ENCODE measurements at places on chromosomes 5 and 9.

DNA sequence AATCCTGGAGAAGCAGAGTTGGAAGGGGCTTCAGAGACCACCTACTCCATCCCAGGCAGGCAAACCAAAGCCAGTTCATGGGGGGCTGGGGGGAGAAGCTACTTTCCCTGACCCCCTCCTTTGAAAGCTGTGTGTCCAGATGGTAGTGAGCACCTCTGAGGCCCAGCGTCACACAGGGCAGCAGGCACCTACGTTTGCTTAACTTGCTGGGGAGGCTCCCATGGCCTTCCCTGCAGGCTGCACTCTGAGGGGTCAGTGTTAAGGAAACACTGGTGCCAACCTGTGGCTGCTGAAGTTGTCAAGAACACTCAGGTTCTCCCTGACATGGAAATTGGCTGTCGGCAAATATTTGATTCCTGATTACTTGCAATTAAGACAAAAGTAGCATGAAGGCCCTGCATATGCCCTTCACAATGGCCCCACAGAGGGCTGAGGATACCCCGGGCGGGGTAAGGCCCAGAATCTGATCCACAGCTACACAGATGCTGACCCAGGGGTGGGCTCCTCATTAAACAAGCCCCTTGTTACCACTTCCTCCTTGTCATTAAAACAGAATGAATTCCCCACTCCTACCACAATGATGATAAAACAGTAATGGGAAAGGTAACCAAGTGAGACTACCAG, 208.5 kb downstream of the FSTL4 start:
- DNase-seq: no peak

GRCh38 chr5:96149021-96149420, 187.4 kb upstream of the ELL2 start:
- DNase-seq: no peak

- no peak for DNase-seq
These were observed 39.3 kb upstream of the TNC start for GRCh38 chr9:115157245-115157674.

DNA sequence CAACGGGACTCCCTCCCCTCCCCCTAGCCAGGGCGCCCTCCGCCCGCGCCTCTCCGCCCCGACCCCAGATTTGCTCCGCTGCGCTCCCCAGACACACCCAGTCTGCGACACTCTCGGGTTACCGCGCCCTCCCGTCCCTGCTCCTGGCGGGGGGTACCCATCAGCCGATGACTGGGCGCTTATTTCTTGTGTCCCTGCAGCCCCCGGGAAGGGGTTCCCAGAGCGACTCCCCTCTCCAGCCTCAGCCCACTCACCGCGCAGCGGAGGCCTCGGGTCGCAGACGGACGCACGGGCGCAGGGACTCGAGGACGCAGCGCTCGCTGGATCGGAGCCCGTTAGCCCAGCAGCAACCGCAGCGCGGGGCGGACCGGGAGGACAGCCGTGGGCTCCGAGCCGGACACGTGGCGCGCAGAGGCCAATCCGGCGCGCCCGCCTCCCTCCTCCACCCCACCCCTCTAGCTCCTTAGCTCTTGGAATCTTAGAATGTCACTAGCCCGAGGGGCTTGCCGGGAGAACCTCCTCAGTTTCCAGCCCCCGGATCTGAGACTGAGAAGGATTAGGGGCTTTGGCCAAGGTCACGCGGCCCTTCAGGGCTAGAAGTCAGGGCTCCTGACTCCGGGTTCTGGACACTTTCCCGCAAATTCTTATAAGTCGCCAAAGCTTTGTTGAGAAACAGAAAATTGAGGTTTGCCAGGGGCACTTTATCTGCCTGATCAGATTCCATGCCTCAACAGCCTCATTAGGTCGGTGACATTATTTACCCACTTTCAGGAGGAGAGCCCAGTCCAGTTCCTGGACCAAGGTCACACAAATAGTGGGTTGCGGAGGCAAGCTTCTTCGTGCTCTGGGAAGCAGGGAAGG, at the start of gene ANXA6:
Gene ANXA6 (minus strand): TSS at position 354 of the 861 bp plus-strand sequence. CDS start 9,878 bp downstream, outside the sequence.
- DNase-seq: peak; percentile 38

DNA sequence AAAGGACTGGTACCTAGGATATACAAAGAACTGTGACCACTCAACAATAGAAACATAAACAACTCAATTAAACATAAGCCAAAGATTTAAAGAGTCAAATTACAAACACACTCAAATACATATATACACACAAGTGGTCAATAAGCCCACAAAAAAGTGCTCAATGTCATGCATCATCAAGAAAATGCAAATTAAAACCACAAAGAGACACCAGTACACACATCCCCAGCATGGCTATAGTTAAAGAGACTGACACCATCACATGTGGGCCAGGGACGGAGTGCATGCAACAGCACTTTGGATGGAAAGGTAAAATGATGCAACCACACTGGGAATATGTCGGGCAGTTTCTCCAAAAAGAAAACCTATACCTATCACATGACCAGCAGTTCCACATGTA, 89.7 kb downstream of the CAAP1 start:
- DNase-seq: no peak

DNA sequence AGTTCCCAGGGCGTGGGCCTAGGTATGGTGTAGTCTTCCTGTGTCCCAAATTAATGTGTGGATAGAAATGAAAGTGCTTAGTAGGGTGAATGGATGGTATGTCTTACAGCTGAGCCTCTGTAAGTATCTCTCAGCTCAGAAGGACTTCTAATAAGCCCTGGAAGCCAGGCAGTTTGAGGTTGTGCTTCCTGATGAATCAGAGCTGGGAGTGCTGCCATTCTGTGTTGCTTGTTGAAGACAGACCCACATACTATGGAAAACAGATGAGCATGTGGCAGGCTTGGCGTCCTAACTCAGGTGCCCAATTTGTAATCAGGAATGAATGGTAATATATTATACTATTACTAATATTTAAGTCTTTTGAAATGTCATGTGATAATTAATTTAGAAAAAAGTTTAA, 69.8 kb downstream of the CMYA5 start:
- DNase-seq: no peak

- DNase-seq: no peak
These were observed 23.0 kb upstream of the RBM22 start for GRCh38 chr5:150723845-150724244.

DNA sequence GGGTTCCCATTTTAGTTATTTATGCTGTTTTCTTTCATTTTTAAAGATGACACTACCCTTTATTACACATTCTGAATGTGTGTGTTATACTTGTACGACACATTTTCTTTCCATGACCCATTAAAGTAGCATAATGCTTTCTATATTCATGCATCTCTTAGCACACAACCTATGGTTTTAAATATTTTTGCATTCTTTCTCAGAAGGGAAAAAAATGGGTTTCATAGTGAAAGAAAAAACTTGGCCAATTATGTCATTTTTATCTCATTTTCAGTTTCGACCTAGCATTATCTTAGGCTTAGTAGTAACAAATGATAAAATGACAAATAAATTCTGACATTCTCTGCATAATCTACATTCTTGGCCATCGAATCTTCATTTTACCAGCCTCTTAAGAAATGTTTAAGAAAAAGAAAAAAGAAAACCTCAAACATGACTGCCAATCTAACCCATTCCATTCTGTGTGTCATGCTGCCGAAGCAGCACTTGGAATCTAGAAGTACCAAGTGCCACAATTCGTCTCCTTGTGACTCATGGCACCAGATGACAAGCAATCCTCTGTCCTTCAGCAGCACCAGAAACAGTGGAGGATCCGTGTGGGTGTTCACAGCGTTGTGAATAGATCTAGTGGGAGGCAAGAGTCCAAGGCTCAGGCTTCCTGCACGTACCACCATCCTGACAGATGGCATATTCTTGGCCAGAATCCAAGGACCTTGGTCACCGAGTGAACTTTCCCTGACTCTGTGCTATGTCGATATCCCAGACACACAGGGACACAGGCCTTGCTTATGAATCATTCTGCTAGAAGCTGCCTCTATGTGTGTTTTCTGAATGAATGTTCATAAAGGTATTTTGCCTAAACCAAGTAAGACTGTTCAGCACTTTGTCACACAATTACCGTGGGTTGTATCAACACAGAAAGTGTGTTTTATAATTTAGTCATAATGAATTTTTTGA, 502.7 kb downstream of the NR2F1-AS1 start:
- DNase-seq: no peak

DNA sequence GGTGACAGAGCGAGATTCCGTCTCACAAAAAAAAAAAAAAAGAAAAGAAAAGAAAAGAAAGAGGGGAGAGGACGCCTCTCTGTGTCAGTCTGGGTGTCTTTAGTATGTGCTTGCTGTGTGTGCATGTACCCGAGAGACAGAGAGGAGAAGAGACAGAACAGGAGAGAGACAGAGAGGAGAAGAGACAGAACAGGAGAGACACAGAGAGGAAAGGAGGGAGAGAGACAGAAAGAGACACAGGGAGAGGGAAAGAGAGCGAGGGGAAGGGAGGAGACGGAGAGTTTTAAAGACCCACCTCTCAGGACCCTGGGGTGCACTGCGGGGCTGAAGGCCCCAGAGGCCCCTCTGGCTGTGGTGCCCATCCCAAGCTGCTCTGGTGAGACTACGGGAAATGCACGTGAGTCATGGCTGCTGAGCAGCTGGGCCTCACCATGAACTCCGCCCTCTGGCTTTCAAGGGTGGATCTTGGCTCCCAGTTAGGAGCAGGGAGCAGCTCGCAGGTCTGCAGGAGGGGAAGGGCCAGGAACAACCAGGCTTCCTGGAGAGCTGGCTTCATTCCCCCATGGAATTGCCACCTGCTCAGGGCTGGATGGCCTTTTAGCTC, 7.9 kb downstream of the SLC6A3 start:
- no peak for DNase-seq

DNA sequence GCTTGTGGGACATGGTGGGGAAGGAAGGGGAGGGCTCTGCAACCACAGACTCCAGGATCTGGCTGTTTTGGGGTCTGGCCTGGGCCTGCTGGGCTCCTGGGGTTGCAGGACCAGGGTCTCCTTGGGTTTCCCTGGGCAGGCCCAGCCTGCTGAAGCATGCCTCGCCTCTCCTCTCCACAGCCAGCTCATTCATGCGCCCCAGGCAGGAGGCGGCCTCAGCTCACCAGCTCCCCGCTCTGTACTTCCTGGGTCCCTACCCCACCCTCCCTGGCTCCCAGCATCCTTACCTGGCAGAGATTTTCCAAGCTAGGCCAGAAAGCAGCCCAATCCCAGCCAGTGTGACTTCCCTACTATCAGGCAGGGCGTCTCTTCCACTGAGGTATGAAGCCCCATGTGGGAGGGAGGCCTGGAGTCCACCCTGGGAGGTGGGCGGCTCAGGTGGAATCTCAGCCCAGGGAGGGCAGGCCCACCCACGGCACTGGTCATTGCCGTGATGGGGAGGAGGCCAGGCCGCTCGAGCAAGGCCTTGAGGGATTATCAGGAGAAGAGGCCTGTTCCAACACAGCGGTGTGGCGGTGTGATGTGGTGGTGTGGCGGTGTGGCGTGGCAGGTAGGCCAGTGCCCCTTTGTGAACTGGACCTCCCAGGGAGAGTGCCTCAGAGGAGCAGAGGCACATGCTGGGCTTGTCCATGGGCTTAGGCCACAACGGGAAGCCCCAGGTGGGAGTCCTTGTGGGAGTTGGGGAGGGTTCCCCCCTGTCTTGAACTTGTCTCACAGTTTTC, 103.4 kb downstream of the DAB2IP start:
- no peak for DNase-seq

DNA sequence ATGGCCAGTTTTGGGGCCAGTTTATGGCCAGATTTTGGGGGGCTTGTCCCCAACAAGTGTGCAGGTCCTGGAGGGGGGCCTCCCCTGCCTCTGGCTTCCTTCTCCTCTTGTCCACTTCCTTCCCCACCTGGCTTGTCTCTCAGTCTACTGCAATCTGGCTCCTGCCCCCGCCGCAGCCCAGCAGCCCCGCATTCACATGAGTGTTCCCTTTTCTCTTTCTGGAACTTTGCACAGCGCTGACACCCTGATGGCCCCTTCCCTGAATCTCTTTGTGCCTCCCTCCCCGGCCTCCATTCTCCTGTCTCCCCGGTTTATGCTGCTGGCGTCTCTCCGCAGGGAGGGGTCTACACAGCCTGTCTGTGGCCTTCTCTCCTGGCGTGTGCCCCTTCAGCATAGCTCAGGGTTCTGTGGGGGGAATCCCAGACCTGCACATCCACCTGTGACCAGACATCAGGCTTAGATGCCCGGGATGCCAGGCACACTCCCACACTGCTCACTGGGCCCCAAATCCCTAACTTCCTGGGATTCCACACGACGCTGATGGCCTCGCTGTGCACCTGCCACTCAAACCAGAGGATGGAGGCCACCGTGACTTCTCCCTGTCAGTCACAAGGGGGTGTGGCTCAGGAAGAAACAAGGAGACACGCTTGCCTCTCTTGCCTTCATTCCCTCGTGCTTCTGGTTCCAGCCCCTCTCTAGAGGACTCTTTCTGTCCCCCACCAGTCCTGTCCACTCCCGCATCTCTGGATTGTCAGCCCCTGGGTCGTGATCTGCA, 17.5 kb downstream of the TRIP13 start:
- DNase-seq: no peak

- no peak for DNase-seq
These were observed 143.7 kb downstream of the C5orf15 start for GRCh38 chr5:133824661-133825254.

- no peak for DNase-seq
These were observed 145.8 kb downstream of the ZDHHC21 start for GRCh38 chr9:14547245-14548060.

- no peak for DNase-seq
These were observed 892 bp upstream of the TNC start for GRCh38 chr9:115118879-115119218.

GRCh38 chr9:105173306-105173705, 71.1 kb upstream of the SLC44A1 start:
- no peak for DNase-seq

- DNase-seq: no peak
These were observed 553 bp downstream of the MAP3K1 start for GRCh38 chr5:56815658-56816545.

DNA sequence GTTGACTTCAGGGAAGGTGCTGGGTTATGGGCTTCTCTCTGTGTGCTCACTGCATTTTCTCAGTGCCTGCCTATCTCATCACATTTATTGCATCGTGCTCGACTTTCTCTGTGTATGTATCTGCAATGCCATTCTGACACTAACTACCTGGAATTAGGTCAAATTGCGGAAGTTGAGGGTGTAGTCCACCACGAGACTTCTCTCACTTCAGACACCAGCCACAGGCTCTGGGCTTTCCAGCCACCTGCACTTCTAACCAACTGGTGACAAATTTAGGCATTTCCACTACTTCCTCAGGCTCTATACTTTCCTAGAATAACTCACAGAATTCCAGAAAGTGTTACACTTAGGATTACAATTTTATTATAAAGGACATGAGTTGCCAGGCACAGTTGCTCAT, 188.6 kb upstream of the ZNF608 start:
- no peak for DNase-seq

DNA sequence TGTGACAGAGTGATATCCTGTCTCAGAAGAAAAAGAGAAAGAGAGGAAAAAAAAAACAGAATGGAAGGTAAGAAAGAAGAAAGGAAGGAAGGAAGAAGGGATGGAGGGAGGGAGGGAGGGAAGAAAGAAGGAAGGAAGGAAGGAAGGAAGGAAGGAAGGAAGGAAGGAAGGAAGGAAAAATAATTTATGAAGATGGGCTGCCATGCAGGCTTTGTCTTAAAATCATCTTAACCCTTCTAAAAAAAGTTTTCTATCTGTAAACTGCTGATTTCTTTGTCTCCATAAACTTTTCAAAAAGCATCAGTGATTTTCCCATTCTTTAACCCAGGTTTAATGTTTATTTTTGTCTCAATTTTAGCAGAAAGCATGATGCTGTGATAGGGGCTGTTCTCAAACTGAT, 1154.1 kb upstream of the CDH6 start:
- DNase-seq: no peak
